Stimulated activated CD4-positive, alpha-beta T cell treated with anti-CD3 and anti-CD28 coated beads, Interleukin-1b, Interleukin-23, amount 100 ng/mL, for 1 hour (primary cell): ENCODE measurements at places on chromosomes 4 and X.

- no peak for DNase-seq
These were observed 72.9 kb upstream of the ENOX2 start for GRCh38 chrX:130975947-130976346.

- no peak for DNase-seq
These were observed 2.4 kb upstream of the FGFRL1 start for GRCh38 chr4:1008840-1009541.

DNA sequence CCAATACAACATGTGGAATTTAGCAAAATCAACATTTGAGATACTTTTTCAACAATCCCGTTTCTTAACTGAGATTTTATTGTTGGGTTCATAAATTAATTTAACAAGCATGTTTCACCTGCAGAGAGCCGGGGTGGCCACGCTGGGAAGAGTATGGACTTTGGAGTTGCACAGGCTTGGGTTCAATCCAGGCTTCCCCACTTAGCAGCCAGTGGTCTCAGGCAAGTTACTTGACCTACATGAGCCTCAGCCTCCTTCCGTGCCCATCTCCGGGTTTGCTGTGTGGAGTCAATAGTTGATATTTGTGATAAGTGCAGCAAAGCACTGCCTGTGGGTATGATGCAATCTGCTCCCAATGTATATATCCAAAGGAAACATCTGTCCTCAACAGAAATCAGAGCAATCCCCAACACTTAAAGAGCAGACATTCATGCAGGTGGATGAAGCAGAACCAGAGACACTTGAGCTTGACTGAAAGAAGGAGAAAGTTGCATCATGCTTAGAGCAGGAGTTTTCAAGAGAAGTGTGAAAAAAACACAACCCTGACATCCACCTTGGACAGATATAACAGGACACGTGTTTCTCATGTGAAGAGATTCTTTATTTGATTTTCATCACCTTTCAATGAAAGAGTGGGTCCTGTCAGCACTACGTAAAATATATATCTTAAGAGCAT is 5.1 kb downstream of the CYTL1 start:
- DNase-seq, result no peak

DNA sequence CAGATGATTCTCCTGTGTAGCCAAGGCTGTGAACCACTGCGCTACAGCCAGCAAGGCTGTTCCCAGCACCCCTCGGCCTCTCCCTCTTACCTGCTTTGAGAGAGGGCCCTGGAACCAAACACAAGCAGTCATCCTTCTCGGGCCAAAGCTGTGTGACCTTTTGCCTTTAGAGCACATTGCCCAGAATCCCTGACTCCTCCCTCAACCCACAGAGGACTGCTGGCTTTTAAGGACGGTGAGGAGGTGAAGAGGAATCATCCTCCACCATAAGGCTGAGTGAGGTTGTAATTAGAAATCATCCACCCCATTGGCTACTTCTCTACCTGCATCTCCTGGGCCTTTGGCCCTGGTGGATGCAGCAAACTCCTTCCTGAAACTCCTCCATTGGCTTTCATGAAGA is 93.6 kb upstream of the PJA1 start:
- no peak for DNase-seq

DNA sequence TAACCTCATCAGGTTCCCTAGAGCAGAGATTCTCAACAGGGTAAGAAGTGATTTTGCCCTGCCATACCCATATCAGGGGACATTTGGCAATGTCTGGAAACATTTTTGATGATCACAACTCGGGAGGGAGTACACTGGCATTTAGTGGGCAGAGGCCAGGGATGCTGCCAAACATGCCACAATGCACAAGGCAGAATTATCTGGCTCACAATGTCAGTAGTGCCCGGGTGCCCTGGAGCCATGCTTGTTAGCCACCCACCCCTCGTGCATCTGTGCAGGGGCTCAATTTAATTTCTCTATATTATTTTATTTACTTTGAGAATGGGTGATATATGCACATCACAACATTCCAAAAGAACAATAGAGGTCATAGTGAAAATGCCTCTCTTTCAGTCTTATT is 82.0 kb upstream of the DHX15 start:
- DNase-seq, result no peak

- no peak for DNase-seq
These were observed 143.6 kb upstream of the ZCCHC13 start for GRCh38 chrX:74160358-74160757.

GRCh38 chrX:110310000-110310790 is 7.7 kb downstream of the AMMECR1 start:
- no peak for DNase-seq
